ENCODE measurements at places on chromosomes 3 and 15.

DNA sequence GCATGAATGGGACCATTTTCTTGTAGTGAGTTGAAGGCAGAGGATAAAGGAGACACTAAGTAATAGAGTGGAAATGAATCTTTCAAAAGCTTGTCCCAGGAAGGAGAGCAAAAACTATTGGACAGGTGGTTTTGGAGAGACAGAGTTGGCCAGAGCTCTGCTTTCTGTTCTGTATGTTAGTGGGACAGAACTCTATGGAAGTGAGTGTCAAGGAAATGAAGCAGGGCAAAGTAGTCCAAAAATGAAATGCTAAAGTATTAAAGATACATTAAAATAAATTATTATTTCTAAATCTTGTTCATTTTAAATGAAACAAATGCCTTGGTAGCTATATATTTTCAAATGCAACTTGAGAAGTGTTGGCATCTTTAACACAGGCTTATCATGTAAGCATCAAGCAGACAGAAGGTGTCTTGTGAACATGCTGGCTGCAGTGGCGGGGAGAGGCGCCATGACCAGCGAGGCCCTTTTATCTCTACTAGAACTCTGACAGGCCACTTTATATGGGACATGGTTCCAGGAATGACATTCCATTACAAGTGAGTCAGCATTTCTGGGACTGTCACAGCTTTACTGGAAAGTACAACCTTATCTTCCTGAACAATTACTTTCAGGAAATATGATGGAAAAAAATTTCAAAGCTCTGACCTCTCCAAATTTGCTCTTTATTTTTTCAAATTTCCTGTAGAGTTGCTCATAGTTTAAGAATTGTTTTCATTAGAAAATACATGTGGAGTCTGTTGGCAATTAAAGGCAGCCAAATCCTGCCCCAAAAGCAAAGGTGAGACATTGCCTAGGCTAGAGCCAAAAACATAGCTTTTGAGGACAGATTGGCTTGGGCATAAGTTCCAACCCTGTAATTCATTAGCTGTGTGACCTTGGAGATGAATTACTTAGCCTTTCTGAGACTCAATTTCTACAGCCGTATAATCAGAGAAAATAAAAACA is 106.5 kb downstream of the ECT2 start:
- no peak for DNase-seq

GRCh38 chr3:134056464-134056891 is 26.8 kb upstream of the SLCO2A1 start:
- DNase-seq = no peak

DNA sequence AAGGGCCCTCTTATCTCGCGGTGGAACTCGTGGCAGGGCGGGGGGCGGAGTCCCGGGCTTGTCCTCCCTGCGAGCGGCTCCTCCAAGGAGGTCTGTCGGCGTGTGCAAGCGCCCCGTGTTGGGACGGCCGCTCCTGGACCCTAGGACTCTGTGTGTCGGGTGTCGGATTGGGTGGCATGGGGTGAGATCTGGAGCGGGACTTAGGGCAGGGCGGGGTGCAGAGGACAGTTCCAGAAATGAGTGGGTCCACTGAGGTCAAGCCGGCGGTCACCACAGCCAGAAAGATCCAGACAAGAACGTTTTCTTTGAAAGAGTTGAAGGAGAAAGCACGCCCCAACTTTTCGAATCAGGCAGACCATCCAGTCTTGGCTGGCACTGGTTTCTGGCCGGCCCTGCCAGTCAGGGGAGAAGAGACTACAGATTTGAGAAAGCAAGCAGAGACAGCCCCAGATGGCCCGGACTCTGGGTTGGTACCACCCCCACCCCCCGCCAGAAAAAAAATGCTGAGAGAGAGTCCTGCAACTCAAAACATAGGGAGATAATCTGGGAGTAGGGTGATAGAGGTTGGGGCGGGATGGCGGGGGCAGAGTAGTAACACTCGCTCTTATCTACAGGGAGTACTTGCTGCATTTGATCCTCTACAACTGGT is 784 bp upstream of the CISH start:
- DNase-seq = no peak

DNA sequence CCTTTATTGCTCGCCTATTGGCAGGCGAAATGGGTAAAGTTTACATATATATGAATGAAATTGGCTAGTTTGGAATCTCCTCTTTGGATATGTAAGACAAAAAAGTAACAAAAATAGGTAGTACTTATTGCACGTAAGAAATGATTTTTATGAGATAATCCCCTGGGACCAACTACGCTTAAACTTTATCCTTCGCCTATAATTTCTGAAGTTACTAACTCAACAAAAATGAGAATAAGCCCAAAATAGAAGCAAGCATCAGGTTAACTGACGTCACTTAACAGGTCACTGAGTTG is 438 bp upstream of the SLC49A4 start:
- no peak for DNase-seq

DNA sequence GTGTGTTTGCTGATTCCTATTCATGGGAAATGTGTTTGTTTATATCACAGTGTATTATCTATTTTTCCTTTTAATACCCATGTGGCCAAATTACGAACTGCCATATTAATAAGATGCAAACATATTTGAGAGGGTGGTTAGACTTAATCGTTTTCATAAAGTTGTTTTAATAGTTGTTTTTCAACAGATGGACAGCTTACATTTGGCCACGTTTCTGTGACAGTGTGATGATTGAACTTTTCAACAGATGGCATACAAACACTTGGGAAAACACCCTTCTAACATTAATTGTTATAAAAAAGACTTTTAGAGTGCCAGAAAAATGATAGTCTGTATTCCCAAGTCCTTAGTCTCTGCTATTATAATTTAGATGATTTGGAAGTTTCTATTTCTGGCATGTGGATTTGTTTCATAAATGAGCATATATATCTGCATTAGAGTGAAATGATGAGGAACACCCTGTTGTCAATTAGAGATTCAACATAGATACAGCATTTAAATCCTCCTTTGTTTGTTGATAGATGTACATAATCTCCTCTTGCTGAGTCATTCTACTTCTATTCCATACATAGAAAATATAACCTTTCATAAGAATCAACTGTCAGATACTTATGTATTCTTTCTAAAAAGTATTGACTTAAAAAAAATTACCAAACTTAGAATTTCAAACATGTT is 13.1 kb downstream of the PLAAT1 start:
- DNase-seq = no peak
